GM04503 (cell line): ENCODE measurements at places on chromosomes 7 and 10.

GRCh38 chr7:17448479-17449423 lies 150.3 kb downstream of the AHR start:
- DNase-seq, result no peak

DNA sequence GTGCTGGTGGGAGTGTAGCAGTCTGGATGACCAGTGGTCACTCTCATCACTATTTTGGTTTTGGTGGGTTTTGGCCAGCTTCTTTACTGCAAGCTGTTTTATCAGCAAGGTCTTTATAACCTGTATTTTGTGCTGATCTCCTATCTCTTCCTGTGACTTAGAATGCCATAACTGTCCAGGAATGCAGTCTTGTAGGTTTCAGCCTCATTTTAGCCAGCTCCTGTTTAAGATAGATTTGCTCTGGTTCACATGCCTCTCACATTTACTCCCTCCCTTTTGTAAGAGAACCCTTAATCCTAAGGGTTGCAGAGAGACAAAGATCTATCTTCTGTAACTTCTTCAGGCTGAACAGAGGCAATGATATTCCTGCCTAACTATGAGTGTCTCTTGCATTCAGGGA lies 51.2 kb upstream of the INHBA start:
- DNase-seq, result no peak

DNA sequence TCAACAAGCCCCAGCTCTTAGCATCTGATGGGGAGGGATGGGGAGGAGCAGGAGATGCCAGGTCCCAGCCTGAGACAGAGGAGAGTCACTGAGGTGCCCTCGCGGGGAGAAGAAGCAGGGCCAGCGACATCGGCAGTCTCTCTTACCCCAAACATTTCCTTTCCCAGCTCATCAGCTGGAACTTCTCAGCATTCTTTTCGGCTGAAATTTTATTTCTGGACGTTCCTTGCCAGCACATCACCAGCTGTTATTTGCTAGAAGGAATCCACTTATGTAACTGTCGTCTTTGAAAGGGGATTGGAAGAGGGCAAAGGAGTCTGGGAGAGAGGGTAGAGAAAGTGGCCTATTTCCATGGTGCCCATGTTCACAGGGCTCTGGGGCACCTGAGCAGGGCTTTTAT lies 101.0 kb upstream of the SHH start:
- no peak for DNase-seq

DNA sequence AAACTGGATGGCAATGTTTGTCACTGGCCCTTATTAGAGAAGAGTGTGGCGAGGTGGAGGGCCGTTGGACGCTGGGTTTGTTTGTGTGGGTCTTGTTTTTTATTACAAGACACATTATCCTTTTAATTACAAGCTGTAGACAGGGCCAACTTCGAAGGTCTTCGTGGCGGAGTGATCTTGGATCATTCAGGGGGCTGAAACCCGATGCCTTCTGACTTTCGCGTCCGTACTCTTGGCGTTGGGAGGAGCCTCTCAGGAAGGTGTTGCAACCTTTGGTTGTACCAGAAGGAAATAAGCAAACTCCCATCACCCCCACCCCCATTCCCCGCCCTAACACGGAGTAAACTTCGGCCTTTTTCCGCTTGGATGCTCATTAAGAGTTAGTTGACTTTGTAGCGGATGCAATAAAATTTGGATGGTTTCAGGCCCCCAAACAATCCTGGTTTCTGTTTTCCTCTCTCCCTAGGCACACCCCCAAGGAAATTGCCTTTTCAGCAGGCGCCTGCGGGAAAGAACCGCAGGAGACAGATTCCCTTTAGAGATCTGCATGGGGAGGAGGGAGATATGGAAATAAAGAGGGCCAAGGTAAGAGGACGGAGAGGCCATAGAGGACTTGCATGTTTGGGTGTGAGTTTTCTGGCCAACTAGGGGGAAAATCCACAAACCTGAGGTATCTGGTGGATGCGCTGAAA lies 294.5 kb upstream of the NFE2L3 start:
- DNase-seq, result no peak

GRCh38 chr10:9860045-9860444 lies 1157.6 kb upstream of the CELF2 start:
- DNase-seq, result no peak

- no peak for DNase-seq
Observed at GRCh38 chr7:33964417-33965182, 59.3 kb downstream of the BMPER start.

DNA sequence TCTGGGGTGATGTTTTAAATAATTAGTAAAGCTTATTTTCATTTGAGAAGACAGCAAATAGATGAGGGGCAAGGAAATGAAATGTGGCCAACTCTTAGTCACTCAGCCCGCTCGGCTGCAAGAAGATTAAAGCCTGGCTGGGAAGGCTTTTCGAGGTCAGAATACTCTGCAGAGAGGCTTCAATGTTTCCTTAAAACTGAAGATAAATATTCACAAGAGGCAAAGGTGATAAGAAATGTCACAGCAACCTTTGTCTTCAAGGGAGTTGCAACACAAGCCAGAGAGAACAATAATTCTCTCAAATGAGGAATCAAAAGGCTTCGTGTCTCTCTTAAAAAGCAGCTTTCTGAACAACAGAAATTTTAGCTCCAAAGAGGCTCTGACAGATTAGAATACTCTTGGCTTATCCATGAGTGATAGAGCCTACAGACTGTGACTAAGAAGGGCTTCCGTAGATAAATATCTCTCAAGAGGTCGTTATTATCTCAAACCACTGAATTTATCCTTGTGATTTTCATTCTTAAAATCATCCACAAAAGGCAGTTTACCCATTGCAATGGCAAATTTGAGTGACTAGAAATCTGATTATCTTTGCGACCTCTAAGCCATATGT lies 92.5 kb downstream of the KLF6 start:
- DNase-seq, result no peak

DNA sequence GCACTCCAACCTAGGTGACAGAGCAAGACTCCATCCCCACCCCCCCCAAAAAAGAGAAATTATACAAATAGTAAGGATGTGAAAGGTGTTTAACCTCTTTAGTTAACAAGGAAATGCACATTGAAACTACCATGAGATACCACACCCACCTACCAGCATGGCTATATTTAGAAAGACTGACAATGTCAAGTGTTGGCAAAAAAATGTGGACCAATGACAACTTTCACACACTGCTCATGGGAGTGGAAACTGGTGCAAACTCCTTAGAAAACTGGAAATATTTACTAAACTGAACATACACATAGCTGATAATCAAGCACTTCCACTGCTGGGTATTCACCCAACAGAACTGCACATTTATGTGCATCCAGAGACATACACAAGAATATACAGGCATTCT lies 23.3 kb upstream of the NRF1 start:
- no peak for DNase-seq

GRCh38 chr7:54831644-54832095 lies 72.7 kb upstream of the SEC61G start:
- no peak for DNase-seq

- DNase-seq, result peak; percentile 44
Observed at GRCh38 chr10:51501396-51501795, 198.0 kb downstream of the CSTF2T start.

DNA sequence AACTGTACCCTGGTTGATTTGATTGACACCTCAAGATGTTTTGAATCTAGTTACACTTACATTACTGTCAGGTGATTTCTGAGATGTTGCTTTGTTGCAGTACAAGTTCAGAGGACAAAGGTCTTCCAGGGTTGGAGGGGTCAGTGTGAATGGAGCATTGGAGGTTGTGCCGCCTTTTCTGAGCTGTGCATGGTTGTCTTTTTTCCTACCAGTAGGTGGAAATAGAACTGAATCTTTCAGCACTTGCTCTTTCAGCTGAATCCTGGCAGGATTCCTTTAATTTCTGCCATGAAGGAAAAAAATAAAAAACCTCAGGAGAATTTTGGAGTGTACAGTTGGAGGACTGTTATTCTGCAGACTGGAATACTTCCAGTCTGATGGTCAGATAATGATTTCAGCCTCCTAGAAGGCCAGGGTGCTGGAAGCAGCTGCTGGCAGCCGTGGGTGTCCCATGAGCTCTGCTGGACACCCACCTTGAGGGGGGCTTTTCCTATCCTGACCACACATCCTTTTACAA lies 82.7 kb downstream of the PLCE1 start:
- peak; percentile 54 for DNase-seq

- DNase-seq, result no peak
Observed at GRCh38 chr7:1777122-1777521, 107.0 kb downstream of the ELFN1 start.

GRCh38 chr10:85978566-85979358 lies 387.8 kb downstream of the GRID1 start:
- DNase-seq, result no peak

DNA sequence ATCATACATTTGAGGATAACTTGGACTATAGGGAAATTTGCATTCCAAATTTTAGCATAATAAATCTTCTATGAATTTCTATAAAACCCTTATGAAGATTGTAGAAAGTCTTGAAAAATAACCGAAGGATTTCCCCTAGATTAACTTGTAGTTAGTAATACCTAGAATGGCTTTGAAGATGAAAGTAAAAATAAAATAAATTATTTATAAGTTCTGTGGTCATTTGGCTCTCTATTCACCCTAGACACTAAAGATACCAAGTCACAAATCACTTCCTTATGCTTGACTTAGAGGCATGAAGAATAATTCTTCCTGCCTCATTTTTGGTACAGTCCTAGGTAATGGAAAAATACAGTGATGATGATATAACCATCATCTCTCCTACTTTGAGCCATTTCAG lies 79.3 kb downstream of the CSTF2T start:
- no peak for DNase-seq

DNA sequence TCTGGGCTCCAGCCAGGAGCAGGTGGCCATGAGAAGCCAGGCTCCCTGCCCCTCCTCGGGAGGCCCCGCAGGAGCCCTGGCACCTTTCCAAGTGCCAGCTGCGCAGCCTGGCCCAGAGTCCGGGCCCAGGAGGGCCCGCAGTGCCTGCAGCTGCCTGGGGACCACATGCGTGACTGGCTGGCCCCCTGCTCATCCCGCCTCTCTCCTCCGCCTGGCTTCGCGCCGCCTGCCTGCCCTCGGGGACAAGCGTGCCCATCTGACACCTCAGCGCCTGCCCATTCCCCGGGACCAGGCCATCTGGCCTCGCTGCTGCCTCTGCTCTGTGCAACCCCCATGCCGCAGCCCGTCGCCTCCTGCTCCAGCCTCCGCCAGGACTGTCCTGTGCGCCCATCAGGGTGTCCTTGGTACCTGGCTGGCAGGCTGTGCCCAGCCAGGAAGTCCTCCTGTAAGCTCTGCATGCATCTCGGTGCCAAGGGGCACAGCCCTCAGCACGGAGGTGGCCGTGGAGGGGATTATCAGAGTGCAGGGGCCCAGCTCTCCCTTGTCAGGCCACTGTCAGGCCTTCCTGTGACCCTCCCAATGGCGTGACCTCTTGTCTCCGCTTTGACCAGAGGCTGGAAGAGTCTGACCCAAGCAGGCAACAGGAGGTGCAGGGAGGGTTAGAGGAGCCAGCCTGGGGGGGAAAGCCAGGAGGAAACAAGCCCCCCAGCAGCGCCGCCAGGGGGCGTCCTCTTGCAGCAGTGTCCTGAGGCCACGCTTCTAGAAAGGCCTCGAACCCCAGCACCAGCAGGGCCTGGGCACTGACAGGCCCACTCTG lies 50.5 kb downstream of the TMEM209 start:
- no peak for DNase-seq

- no peak for DNase-seq
Observed at GRCh38 chr10:44237364-44238049, 147.4 kb downstream of the CXCL12 start.

GRCh38 chr7:96989241-96989858 lies 16.0 kb upstream of the DLX6 start:
- DNase-seq, result no peak

GRCh38 chr7:81600608-81601007 lies 169.2 kb downstream of the HGF start:
- no peak for DNase-seq

DNA sequence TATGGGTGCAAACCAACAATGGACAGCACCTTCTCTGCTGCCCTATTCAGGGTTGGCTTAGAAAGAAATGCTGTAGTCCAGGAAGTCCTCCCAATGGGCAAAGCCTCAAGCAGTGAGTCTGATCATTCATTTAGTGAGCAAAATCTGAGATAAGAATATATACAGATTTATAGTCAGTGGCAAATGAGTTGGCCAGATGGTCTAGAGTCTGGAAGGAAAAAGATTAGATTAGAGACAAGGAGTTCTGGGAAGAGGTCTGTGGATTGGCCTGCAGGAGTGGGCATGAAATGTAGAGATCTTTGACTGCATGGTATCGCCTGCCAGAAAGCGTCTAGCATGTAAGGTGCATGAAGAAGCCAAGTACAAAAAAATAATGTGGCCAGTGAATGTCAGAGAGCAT lies 201.9 kb upstream of the PTER start:
- DNase-seq, result no peak

DNA sequence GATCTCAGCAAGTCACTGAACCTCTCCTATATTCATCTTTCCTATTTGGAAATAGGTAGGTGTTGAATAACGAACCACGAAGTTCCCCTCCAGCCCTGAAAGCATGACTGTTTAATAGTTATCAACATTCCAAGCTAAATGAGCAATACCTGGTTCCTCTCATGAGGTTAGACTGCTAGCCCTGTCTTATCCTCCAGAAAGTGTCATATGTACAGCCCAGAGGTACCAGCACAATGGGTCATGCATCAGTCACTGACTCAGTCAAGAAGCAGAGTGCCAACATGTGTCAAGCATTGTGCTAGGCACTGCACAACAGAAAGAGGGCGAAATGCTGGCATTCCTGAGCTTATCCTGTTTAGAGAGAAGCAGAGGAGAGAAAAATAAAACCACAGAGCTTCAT lies 70.0 kb downstream of the AMPH start:
- DNase-seq, result no peak

GRCh38 chr7:43725251-43725650 lies 4.1 kb downstream of the COA1 start:
- no peak for DNase-seq

DNA sequence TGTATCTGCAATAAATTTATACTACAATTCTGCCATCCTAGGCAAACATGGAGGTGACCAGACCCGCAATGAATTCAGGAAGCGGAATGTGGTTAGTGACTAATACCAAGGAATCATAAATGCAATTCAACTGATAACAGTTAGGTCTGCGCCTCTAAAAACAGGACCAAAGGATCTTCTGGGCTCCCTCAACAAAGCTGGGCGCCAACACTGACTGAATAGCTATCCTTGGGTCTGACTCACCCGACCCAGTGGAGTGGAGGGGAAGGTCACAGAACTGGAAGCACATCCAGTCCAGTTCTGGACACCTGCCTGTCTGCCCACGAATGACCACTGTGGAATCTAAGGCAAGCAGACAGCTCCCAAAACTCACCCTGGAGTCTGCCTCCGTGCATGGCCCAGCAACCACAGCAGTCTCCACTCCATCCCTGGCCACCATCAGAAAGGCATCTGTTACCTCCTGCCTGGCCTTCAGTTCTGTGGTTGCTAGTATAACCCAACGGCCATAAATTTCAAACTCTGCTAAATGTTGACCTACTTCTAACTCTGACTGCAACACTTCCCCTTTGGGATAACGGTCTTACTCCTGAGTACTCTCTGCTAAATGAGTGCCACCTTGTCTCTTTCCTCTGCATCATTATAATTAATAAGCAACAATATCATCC lies 43.0 kb upstream of the DLX6 start:
- no peak for DNase-seq

DNA sequence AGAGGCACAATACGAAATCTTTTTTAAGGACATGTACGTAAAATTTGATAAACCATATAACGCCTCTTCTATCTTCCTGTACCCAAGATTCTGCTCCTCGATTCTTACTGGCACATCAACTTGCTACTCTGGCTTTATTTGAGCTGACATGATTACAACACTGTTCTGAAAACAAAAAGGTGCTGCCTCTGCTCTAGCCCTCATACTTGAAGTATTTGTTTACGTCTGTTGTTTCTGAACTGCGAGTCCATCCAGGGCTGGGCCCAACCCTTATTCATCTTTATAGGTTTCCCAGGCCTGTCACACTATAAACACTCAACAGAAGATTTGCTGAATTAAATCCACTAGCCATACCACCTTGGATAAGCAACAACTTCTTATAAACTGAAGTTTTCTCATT lies 96.2 kb upstream of the SVIL start:
- no peak for DNase-seq
